ENCODE measurements at places on chromosomes 2 and 18. TPM values are rescaled to one million over a fixed set of nuclear protein-coding genes. Genes with fewer than 3 reads are reported as not detected.

GRCh38 chr2:222756951-222757650, 85.6 kb downstream of the MOGAT1 start:
- DNase-seq, result no peak

DNA sequence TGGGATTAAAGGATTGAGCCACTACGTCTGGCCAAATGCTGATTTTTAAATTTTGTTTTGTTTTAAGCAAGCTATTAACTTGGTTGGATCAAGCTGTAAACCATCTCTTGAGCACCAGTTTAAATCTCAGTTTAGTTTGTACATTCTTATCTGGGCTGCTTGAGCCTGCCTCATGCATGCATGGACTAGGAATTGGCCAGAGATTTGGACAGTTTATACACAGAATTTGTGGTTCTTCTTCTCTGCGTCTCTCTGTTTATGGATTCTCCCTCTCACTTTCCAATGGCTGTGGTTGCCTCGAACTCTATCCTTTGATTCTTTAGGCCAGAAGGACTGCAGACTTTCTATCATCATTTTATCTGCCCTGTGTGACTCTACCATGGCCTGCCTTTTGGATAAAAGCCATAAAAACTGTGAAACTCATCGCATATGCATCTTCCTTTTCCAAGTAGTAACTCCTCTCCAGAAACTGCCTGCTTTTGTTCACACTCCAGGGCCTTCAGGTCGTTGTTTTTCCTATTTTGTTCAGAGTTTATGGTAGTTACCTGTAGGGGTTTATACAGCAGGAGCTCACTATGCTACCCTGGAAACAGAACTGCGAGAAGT, 32.5 kb upstream of the PLB1 start:
- DNase-seq, result no peak

DNA sequence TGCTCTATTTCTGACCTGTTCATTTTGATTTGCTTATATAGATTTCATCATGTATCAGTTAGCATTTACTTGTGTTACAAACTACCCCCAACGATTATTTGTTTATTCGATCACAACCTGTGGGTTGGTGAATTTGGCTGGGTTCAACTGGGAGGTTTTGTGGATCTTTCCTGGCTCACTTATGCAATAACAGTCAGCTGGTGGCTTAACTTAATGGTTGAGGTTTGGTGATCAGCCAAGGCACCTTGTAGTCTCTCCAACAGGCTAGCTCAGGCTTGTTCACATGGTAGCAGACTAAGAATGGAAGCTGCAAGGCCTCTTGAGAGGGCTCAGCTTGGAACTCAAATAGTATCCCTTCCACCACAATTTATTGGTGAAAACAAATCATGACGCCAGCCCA, 5.4 kb upstream of the PUM2 start:
- DNase-seq, result no peak

- DNase-seq, result no peak
These were observed 95.3 kb downstream of the EIPR1 start for GRCh38 chr2:3282056-3282998.

The GPR45 gene
- total RNA-seq, result not detected

GRCh38 chr18:47420130-47420529, 168.7 kb upstream of the SKOR2 start:
- DNase-seq, result no peak

DNA sequence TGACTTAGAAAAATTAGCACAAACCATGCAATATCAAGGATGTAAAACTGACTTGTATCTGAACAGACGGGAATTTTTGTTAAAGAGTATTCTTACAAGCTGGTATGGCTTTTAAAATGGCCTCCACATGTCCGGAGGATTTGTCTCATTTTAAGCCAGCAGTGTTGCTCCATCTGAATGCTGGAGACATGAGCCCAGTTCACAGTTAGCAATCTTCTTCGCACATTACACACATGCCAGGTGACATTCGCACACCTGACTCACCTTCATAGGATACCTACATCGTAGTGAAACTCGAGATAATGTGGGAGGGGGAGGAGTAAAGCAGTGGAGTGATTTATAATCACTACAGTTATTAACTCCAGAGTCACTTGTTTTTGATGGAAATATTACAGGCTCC, 231.8 kb upstream of the RBBP8 start:
- no peak for DNase-seq

The TEX44 gene
- total RNA-seq, result not detected

DNA sequence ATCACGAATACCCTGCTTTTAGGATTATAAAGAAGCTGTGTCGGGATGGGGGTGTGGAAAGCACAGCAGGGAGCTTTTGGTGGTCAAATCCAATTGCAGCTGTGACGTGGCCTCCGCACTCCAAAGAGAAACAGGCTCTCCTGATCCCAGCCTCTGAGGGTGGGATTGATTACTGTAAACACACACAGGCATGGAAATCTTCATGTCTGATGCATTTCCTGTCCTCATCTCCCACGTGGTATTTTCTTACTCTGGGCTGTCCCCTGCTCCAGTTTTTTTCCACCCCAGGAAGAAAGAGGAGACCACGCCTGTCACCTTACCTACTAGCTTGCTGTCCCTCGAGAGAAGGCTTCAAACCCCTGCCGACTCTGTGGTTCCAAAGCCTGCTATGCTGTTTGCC, 22.7 kb downstream of the RNF152 start:
- DNase-seq, result no peak

- DNase-seq, result no peak
These were observed 439.1 kb upstream of the HNMT start for GRCh38 chr2:137525132-137525531.

DNA sequence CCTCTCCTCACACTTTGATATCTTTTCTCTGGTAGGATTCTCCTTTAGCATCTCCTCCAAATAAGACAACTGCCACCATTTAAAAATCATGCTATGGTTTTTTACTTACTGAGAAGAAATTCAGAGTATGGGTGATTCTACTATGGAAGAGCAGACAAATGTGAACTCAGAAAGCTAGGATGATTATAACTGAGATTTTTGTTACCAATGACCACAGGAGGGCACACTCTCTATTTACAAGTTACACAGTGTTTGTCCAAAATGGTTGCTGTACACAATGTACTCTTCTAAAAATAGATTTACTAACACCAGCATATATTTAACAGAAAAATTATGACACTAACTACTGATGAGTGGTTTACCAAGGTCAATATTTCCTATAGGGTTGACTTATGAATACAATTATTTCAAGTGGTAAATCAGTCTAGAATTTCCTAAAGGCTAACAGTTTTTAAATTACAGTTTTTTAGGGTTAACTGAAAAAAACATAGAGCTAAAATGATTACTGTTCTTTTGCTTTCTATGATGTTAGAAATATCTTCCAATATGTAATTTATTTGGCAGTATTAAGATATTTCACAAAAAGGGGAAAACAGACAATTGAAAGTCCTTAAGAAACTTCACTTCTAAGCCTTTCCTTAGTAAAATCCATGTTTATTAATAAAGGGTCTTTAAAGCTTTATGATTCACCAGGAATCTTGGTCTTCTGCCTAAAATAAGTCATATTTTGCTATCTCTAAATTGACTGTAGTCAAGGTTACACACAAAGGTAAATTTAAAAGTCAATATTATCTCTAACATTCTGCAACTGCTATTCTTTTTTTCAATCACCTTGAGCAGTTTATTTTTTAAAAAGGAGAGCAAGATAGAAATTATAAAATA, 57.2 kb downstream of the MAP4K3 start:
- no peak for DNase-seq

DNA sequence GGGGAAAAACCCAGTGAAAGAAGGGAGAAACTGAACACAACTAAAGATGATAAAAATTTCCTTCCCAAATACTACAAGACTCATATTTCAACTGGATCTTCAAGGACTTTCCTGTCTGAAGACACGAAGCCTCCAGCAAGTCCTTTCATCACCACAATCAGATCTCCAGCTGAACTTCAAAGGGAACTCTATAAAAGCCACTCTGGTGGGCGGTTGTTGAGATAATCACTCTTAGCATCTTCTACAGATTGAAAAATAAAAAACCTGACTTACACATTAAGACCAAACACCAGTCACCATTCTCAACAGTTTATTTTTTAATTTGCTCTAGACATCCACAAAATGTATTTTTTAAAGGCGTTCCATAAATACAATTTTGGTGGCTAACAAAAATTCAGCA, 4.4 kb downstream of the REV1 start:
- no peak for DNase-seq

- DNase-seq, result no peak
These were observed 89.3 kb downstream of the ARMC9 start for GRCh38 chr2:231287696-231288095.

The CLIP4 gene
- total RNA-seq, result 61.1 TPM

DNA sequence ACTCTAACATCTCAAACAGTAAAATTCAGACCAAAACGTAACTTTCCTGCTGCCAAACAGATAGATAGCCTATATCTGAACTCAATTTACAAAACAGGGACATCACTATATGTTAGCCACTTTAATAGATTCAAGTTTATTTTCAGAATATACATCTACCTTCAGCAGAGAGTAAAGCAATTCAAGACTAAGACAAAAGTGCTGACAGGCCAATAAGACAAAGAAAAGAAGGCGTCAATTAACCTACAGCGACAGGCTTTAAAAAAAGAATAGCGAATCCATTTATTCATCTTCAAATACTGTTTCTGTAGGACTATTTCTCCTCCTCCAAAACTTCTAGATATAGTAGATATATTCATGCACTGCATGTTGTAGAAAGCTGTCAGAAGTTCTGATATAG, 333.0 kb downstream of the GRB14 start:
- DNase-seq, result no peak

- DNase-seq, result no peak
These were observed 53.7 kb upstream of the FAM98A start for GRCh38 chr2:33652830-33653229.

GRCh38 chr2:85888684-85889626, at the start of gene ST3GAL5:
Gene ST3GAL5, minus strand, starts transcription at chr2:85888990. Its CDS starts 85 bp downstream, at chr2:85888905.
- DNase-seq, result peak; percentile 98

The PGAP1 gene
- 15.2 TPM for total RNA-seq

GRCh38 chr2:221563270-221563985, 8.7 kb downstream of the EPHA4 start:
- DNase-seq, result no peak

GRCh38 chr2:139031722-139032121, 251.5 kb upstream of the NXPH2 start:
- no peak for DNase-seq

DNA sequence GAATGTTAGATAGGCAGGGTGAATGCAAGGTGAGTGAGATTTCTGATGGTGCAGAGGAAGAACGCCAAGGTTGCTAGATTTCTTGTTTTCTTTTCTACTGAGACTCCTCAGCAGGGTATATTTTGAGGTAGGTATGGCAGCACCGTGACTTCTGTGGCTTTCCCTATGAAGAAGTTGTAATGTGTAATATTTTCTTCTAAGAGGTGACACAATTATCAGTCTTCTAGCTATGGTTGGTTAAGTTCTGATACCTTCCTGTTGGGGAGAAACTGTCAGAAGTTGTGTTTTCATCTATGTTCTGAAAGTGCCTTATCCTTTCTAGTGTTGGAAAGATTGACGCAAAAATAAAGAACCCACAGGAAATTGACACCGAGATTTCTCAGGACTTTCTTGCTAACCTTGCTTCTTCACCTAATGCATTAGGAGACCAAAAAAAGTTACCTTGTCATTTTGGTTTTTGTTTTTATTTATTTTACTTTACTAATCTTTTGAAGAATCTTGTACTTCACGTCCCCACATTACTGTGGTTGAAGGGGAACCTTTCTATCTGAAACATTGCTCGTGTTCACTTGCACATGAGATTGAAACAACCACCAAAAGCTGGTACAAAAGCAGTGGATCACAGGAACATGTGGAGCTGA, 11.9 kb downstream of the IL18R1 start:
- DNase-seq, result no peak

GRCh38 chr2:187847245-187848208, 293.3 kb upstream of the TFPI start:
- DNase-seq, result no peak
